ENCODE measurements at places on chromosomes 2 and 18. TPM values are rescaled to one million over a fixed set of nuclear protein-coding genes. Genes with fewer than 3 reads are reported as not detected.

The RESP18 gene
- not detected for total RNA-seq

The MPP4 gene
- not detected for total RNA-seq

The SPR gene
- total RNA-seq = 86.8 TPM

The FTCDNL1 gene
- total RNA-seq = 0.69 TPM

The HAT1 gene
- 35.5 TPM for total RNA-seq

The CMPK2 gene
- 5.5 TPM for total RNA-seq

The NEU4 gene
- 1.1 TPM for total RNA-seq

The AQP4 gene
- total RNA-seq = not detected

The FBXO48 gene
- 0.05 TPM for total RNA-seq

The SOCS6 gene
- total RNA-seq = 21.1 TPM

The SAP130 gene
- total RNA-seq = 10.5 TPM

The UBE2E3 gene
- total RNA-seq = 34.9 TPM

The ZNF521 gene
- total RNA-seq = 0.21 TPM

The RAPGEF4 gene
- total RNA-seq = not detected

The TMEM178A gene
- not detected for total RNA-seq

The GPR45 gene
- total RNA-seq = not detected

The ZEB2 gene
- total RNA-seq = not detected

The ANKRD62 gene
- not detected for total RNA-seq
